Kidney glomerular epithelial cell (primary cell): ENCODE measurements at places on chromosomes 7 and 10.

DNA sequence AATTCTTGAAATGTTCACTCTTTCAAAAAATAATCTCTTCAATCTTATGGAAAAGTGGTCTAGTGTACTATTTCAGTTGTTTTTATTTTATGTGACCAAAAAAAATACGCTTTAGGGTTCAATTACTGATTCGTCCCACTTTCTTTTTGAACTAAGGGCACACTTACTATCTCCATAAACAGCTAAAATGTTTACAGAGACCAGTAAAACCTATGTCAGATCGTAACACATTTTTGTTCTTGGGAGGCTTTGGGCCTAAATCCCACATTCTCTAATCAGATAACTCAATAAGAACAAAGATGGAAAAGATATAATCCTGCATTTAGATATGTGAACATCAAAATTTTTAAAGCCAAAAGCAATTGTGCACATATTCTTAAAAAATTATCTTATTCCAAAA lies 29.8 kb upstream of the EPC1 start:
- no peak for DNase-seq

- DNase-seq = no peak
Measured at GRCh38 chr10:5609952-5610616, 56.3 kb downstream of the ASB13 start.

DNA sequence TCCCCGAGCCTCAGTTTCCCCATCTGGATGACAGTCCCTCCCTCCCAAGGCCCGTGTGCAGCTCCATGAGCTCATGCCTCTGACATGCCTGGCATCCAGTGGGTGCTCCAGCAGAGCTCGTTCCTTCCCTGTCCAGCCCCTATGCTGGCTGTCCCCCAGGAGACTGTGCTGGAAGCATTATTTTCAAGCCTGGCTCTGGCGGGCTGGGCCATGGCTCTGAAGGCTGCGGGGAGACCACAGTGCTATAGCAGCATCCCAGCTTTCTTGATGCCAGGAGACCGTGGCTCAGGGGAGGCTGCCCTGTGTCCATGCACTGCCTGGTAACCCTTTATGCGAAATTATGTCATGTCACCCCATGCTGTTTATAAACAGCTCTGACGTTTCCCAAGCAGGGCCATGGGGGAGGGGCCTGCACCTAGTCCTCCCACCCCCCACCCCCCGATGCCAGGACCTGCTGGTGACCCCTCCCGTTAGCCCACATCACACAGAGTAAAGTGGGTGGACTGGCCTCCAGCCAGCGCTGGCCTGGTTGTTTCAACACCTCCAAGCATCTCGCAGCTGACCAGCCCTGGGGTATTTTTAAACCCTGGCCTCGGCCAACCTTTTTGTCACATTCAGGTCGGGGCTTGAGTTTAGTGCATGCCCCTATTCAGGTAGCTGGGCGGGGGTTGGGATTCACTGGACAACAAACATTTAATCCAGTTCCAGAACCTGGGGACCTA lies 105.9 kb upstream of the ZNF716 start:
- DNase-seq = no peak

DNA sequence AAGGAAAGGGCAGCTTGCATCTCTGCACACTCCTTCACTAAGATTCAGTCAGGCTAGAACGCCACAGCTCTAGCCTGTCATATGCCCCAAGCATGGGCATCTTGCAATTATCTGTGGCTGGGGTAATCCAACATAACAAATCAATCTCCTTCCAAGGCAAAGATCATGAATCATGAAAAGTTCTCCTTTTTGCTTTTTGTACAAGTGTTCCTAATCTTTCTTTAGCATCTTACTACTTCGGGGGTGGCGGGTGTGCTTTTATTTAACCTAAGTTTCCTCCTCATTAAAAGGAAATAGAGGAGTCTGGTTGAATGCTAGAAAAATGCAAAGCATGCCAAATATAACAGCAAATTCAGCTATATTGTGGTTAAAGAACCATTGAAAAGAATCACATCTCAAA lies 43.5 kb upstream of the NKX2-3 start:
- no peak for DNase-seq

- DNase-seq = no peak
Measured at GRCh38 chr7:130667593-130668257, 823 bp downstream of the COPG2 start.

GRCh38 chr10:59285073-59285472 lies 77.3 kb downstream of the FAM13C start:
- DNase-seq = no peak

DNA sequence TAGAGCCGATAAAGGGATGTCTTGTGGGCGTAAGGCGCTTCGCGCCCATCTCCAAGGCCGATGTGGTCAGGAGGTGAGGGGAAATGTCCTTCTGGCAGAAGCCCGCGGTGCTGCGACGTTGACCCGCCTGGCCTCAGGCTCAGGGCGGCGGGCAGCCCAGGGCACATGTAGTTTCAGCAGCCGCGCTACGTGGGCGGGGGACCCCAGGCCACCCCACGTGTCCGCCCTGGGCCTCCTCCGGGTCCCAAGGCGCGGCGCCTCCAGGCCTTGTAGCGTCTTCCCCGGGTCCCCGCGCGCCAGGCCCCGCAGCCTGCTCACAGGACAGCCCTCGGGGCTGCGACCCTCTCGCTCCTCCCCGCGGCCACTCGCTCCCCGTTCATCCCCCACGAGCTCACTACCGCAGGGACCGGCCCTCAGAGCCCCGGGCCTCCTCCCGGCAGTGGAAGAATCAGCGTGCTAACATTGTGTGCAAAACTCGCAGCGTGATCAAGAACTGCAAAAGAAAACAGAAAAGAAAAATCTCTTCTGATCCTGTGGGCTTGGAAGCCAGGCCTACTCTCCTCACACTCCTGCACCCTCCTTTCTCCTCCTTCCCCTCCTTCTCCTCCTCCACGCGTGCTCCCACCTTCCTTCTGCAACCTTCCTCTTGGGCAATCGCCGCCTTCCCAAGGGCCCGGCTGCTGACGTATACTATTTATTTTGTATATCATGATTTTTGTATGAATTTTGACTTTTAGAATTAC lies 4.4 kb upstream of the TBX20 start:
- DNase-seq = no peak

DNA sequence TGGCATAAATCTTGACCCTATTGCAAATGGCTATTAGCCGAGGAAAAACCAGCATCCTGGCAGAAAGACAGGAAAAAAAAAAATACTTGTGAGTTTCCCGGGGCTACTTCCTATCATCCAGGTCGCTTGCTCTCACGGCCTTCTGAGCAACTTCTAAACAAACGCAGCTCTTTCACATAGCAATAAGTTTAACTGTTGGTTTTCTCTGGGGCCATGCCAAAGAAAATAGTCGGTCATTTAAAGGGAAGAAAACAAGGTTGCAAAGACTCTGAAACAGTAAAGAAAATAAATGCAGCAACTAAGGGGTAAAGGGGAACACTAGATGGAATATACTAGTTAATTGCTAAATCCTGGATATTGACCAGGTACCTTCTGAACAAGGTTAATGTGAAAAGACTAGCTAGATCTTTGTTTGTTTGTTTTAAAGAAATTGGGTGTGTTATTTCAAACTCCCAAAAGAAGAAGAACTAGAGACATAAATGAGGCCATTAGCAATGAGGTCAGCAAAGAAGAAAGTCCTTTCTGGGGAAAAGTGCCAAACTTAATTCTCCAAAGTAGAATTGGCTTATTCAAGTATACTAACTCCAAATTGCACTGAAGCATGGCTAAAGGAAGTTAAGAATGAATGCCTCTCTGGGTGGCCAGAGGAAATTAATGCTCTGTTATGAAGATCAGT lies 54.2 kb downstream of the SLC39A12 start:
- DNase-seq = peak; percentile 32

- DNase-seq = no peak
Measured at GRCh38 chr10:120810298-120810697, 40.9 kb upstream of the WDR11 start.

- DNase-seq = no peak
Measured at GRCh38 chr10:73875139-73875475, 752 bp upstream of the CAMK2G start.

GRCh38 chr10:49298983-49299815 lies at the start of gene C10orf71:
C10orf71 (plus strand) TSS chr10:49299170; CDS start chr10:49322546, 23,376 bp downstream.
- no peak for DNase-seq

DNA sequence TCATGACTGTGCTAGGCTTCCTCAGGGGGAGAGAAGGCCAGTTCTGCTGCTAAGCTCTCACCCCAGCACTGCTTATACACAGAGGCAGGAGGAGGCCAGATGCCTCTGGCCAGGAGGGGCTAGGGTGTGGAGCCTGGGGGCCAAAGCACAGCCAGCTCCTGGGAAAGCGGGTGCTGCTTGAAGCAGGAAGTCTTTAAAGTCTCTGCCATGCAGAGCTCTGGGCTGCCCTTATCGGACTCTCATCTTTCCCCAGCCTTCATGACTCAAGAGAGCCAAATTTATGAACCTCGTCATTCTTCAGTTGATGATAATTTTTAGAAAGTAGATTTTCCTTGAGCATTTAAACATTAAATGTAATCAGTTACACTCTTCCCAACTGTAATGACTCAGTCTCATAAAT lies 11.2 kb upstream of the TSPAN14 start:
- DNase-seq = no peak

DNA sequence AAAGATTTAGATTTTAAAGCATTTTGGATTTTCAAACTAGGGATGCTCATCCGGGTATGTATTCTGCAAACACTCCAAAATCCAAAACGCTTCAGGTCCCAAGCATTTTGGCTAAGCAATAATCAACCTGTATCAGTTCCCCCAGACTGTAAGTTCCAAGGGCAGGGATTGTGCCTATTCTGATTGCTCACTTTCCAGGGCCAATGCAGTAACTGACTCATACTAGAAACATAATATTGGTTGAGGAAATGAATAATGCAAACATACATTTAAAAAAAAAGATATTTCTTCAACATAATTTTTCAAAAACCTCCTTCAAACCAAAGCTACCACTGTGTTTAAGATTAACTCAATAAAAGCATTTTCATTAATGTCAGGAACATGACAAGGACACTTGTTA lies 69.5 kb downstream of the HIBADH start:
- no peak for DNase-seq

GRCh38 chr7:51328351-51328801 lies 11.8 kb upstream of the COBL start:
- peak; percentile 34 for DNase-seq

- no peak for DNase-seq
Measured at GRCh38 chr7:128022631-128023532, 8.4 kb downstream of the LRRC4 start.

DNA sequence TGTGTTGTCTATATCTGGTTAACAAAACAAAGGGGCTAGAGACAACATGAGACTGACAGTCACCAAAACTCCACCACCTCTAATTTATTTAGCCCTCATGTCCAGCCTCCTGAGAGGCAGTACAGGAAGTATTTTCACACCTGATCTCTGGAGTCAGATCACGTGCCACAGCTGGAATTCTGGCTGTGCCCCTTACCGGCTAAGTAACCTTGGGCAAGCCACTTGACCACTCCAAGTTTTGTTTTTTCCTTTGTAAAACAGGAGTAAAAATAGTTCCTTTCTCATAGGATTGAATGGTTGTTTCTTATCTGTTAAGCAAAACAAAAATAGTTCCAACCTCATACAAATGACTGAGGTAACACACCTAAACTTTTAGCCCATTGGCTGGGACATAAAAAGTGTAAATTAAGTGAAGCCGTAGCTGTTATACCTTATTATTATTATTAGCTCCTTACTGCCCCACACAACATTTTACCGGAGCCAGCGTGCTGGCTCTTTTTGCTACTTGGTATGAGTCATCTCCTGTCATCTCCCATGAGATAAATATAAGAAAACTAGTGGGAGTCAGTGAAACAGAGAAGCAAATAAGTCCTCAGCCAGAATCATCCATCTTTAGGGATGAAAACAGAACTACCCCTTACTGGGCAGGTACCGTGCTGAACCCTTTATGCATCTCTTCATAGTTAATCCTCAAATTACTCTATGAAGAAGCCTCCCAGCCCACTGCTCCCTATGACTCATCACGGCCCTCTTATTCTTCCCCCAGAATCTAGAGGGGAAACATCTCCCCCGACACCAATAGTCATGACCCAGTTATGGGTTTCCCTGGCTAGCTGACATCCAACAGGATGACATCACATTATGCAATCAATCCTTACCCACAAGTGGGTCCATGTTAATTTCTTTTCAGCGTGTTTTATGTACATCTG lies 44.9 kb downstream of the PPP1R3C start:
- DNase-seq = peak; percentile 79

- no peak for DNase-seq
Measured at GRCh38 chr10:42801135-42801534, 18.5 kb downstream of the BMS1 start.

- DNase-seq = no peak
Measured at GRCh38 chr10:35568483-35569015, 36.6 kb upstream of the GJD4 start.

- no peak for DNase-seq
Measured at GRCh38 chr7:129774359-129774758, 162.8 kb downstream of the NRF1 start.

DNA sequence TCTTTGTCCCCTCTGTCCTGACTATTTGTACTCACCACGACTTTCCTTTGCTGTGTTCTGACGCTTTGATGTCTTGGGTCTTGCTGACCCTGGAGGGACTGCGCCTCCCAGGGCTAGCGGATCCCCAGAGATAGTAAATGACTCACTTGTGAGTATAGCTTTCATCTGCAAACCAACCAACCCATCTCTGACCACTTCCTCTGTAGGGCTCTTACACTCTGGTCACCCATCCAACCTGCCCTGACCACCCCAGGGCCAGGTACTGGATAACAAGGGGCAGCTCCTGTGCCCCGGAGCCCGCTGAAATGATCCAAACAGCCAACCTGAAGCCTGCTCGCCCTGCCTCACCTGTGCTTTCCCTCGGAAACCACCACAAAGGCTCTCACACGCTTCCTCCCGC lies 125.2 kb upstream of the CARD11 start:
- no peak for DNase-seq

- DNase-seq = no peak
Measured at GRCh38 chr7:158809596-158809995, 19.7 kb downstream of the ESYT2 start.

DNA sequence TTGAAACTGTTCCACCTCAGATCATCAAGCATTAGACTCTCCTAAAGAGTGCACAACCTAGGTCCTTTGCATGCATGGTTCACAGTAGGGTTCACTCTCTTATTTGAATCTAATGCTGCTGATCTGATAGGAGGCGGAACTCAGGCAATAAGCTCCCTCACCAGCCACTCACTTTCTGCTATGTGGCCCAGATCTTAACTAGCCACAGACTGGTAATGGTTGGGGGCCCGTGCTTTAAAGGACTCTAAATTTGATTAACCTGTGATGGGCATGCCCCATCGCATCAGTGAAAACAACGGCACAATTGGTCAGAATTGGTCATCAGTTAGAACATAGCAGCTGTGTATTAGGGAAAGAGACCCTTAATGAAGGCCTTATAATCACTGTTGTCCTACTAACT lies 753.7 kb upstream of the SORCS1 start:
- no peak for DNase-seq
